ENCODE measurements at places on chromosomes 7 and 10. TPM values are rescaled to one million over a fixed set of nuclear protein-coding genes. Genes with fewer than 3 reads are reported as not detected.

DNA sequence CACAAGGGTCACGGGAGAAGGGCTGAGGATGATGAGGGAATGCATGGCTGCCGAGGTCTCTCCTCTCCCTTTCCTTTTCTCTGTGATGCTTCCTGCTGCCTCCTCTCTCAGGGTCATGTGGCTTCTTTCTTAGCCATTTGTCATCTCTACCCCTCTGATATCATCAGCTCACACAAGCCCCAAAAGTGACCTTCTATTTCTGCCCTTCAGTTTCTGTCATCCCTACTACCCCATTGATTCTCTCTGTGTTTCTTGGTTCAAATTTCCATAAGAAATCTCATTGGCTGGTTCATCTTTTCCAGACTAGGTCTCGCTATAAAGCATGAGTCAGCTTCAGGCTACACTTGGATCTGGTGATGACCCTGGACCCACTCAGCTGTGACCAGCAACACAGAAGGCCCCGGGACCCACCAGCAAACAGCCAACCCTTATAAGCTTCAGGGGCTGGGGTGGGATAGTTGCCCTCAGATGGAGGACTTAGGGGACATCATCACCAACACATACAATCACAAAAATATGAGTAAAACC, 284.3 kb downstream of the SKAP2 start:
- DNase-seq: no peak

- no peak for DNase-seq
Measured at GRCh38 chr10:48384699-48384982, 78.2 kb downstream of the MAPK8 start.

GRCh38 chr7:66500087-66500486, 128.6 kb upstream of the KCTD7 start:
- peak; percentile 78 for DNase-seq

CABCOCO1 gene
- total RNA-seq: 1.1 TPM

CELF2 gene
- total RNA-seq: 0.10 TPM

Measured in A172 (cell line).